ENCODE measurements at places on chromosomes 2 and 18.

- DNase-seq, result no peak
These were observed 121.0 kb upstream of the SLC39A10 start for GRCh38 chr2:195535911-195536522.

GRCh38 chr2:169049142-169049541 is 18.0 kb upstream of the ABCB11 start:
- DNase-seq, result no peak

DNA sequence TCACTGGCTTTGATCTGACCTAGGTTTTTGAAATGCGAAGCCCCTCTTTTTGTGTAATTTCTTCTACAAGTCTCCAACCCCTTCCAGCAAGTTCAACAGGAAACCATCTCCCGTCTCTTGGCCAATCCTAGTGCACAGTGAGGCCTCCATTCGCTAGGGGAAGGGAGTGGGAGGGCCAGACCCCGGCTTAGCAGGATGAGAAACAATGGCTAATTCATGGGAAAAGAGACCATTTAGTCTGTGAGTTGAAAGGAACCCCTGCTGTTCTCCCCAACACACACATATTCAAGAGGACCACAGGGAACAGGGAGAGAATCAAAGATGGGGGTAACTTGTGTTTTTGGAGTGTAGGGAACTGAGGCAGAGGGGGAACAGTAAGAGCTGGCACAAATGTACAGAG is 83.0 kb downstream of the RTN4 start:
- no peak for DNase-seq

DNA sequence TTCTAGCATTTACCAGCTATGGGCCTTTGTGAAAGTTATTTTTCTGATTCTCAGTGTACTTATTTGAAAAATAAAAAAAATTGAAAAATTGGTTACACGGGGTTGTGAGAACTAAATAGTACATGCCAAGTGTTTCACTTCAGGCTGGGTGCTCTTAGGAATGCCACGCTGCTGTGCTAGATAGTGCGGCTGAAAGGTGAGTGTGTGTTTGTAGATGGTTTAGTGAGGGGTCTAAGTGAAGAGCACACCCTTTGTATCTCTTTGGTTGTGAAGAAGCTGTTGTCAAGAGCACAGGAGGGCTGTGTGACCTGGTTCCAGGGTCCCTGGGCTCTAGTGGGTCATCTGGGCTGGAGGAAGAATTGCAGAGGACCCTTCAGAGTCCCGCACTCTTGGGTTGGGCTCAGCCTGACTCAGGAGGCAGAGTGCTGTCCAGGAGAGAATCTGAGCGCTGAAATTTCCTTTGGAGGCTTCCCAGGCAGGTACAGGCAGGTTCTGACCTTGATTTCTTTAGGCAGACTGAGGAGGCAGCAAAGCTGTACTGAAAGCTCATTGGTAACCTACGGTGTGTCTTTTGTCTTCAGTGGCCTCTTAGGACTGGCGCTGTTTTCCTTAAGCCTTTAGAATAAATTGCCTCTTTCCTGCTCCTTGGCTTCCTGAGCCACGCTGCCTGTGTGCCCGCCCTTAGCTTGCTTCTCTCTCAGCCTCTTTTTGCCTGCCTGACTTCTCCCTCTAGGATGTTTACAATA is 44.4 kb downstream of the MAP4K4 start:
- no peak for DNase-seq

GRCh38 chr2:72583376-72583775 is 242.5 kb downstream of the EXOC6B start:
- DNase-seq, result no peak

DNA sequence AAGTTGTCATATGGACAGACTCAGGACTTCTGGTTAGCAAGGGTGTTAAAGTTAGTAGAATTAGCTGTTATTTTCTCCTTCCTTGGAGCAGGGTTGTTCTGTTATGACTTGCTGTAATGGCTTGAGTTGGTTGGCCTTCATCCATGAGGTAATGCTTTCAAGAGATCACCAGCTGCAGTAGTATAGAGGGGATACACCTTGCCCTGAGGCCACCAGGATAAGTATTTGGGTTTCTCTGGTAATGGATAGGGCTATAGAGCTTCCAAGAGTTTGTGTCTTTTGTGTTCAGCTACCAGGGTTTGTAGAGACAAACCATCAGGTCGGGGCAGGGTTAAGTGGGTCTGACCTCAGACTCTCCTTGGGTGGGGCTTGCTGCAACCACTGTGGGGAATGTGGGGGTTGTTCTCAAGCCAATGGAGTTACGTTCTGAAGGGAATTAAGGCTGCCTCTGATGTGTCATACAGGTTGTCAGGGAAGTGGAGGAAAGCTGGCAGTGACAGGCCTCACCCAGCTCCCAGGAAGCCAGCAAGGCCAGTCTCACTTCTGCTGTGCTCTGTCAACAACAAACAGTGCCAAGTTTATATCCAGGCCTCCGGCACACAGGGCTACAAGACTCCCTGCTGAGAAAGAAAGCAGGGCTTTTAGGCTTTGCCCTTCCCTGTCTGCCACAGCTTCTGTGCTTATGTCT is 356.6 kb downstream of the SPAG16 start:
- DNase-seq, result no peak

DNA sequence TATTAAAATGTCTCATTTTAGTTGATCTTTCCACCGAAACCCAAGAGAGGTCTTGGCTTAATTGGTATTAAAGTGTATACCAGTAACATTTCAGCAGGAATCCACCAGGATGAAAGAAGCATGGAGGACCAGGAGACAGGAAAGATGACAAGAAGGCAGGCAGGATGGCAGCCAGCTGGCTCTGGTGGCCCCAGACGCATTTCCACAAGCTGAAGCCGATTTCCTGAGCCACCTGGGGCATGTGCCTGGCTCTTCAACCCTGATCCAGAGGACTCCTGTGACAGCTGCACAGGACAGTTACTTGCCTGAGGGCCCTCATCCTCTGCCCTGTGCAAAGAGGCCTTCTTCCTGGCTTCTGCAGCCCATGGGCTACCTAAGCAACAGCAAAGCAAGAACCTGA is 56.9 kb upstream of the NFU1 start:
- DNase-seq, result no peak

DNA sequence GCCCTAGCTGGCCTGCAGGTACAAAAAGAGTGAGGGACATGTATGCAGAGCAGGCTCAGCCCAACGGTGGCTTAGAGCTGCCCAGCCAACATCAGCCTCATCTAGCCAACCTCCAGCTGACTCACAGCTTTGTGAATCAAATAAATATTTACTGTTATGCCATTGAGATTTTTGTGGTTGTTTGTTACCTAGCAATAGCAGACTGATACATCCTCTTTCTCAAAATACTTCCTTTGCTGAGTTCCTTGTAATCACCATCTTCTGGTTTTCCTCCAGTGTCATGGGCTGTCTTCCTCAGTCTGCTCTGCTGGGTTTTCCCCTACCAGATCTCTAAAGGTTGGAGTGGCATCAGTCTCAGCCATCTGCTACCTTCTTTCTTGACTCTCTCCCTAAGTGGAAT is 126.6 kb upstream of the SLC1A4 start:
- DNase-seq, result no peak

- no peak for DNase-seq
These were observed 112.8 kb downstream of the ZNF516 start for GRCh38 chr18:76382275-76382674.

DNA sequence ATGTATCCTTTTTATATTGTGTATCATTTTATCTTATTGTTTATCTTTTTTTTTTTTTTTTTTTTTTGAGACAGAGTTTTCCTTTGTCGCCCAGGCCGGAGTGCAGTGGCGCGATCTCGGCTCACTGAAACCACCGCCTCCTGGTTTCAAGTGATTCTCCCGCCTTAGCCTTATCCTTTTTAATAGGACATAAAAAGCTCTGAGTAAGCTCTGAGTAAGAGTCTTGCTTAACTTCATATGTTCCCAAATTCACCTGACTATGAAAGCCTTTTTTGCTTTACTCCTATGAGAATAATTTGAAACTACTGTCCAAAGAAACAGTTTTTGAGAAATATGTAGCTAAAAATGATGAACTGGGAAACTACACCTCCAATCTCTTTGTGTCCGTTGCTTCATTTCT is 525.5 kb downstream of the IRS1 start:
- no peak for DNase-seq

GRCh38 chr2:34815052-34815741 is 1216.1 kb upstream of the FAM98A start:
- no peak for DNase-seq

DNA sequence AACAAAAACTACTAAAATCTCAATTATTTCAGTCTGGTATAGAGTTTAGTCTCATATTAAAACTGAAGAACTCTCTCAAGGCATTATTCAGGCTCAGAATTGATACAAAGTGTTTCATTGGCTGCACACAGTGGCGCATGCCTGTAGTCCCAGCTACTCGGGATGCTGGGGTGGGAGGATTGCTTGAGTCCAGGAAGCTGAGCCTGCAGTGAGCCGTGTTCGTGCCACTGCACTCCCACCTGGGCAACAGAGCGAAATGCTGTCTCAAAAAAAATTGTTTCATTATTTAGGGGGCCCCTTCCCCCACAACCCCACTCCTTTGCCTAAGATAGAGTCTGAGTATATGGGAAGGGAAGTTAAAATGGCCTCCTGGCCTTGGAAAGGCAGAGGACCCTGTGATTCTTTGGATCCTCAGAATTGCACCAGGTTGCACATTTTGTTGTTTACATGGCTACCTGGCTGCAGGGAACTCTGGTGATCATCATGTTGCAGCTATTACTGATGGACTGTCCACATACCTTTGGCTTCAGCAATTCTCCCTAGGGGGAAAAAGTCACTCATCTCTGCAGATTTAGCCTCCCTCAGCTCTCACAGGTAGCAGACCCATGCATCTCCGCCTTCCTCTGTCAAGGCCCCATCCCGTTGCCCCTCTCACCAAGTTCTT is 19.2 kb upstream of the CYRIA start:
- DNase-seq, result no peak

- no peak for DNase-seq
These were observed 68.3 kb downstream of the BABAM2 start for GRCh38 chr2:27958711-27959378.

- DNase-seq, result no peak
These were observed 679 bp downstream of the CLK1 start for GRCh38 chr2:200863782-200864175.

DNA sequence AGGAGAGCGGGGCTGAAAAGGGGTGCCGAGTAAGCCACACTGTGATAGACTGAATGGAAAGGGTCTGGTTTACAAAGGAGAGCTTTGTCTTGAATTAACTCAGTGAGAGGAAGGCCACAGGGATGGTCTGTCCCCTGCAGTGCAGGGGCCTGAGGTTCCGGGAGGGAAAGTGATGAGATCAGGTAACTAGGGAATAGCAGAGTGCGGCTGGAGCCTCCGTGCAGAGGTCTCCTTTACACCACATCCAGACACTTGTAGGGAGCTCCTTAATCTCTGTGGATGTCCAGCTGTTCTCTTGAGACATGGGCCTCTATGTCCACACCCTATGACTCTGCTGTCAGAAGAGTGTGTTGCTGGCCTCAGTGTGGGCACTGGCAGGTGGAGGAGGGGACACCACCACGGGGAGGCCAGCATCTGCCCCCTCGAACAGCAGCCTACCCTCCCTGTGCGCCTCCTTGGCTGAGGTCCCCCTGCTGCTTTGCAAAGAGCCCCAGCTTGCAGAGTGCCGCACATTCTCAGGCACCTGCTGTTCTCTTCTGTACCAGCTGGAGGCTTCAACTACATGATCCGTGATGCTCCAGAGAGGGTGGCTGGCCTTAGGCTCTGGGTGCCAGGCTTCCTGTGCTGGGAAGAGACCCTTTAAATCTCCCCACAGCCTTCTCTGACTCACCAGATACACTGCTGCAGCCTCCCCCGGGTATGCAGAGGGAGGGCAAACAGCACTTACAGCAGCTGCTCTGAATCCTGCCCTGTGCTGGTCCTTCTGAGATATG is 25.9 kb downstream of the ENOSF1 start:
- no peak for DNase-seq

DNA sequence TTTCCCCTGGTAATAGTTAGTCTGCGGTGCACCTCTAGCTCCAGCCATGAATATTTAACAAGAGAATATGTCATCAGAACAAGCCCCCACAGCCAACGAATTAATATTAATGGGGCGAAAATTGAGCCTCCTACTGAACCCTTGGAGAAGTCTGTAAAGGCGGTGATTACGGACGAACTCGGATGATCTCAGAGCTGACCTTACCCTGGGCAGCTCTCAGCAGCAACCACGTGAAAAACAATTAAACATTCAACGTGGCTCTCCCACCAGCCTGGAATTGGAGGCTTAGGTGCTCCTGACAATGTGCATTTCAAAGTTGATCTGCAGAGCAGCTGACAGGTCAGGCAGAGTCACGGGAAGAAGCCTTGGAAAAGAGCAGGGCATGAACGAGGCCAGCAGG is 407.6 kb upstream of the MYT1L start:
- DNase-seq, result no peak

DNA sequence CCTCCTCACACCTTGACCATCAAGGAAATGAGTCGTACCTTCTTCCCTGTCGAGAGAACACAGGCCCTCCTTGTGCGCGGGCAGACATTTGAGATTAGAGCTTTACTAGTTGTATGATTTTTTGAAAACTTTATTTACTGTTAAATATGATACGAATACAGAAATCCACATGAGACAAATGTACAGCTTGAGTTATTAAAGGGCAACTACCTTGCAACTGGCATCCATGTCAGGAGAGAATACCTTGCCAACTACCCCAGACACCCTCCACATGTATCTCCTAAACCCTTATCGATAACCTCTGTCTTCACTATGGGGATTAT is 28.3 kb downstream of the KLHL23 start:
- DNase-seq, result no peak

GRCh38 chr2:39893616-39894015 is 114.6 kb upstream of the THUMPD2 start:
- DNase-seq, result no peak

- no peak for DNase-seq
These were observed 33.2 kb downstream of the ZNF516 start for GRCh38 chr18:76461692-76462325.

- DNase-seq, result no peak
These were observed 553.3 kb upstream of the TNP1 start for GRCh38 chr2:217413193-217413592.

DNA sequence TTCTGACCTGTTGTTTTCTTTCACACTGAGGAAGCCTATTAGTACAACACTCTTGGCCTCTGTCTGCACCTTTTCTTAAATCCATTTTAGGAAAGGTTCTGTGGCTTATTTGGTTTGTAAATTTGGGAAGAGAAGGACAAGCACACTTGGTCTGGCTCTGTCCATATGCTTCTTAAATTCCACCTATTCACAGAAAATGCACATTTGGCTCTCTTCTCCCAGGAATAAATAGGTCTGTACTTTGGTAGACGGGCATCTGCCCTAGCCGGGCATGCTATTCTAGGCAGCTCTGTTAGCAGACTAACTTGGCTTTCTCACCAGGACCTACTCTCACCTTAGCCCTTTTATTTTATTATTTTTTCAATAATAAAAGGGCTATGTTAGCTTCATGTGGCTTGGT is 1211.8 kb upstream of the SLC39A10 start:
- no peak for DNase-seq
